ENCODE measurements at places on chromosomes 4 and X.

DNA sequence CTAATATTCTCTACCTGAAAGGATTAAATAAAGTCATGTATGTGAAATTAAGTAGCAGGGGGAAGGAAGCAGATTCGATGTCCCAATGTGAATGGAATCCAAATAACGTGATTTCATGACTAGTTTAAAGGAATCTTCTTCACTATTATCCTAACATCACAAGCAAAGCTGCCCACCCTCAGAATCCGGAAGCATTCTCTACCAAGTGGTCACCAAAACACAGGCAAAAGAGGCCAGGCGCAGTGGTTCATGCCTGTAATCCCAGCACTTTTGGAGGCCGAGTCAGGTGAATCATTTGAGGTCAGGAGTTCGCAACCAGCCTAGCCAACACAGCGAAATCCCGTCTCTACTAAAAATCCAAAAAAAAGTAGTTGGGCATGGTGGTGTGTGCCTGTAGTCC lies 212.9 kb downstream of the LDB2 start:
- DNase-seq: no peak

DNA sequence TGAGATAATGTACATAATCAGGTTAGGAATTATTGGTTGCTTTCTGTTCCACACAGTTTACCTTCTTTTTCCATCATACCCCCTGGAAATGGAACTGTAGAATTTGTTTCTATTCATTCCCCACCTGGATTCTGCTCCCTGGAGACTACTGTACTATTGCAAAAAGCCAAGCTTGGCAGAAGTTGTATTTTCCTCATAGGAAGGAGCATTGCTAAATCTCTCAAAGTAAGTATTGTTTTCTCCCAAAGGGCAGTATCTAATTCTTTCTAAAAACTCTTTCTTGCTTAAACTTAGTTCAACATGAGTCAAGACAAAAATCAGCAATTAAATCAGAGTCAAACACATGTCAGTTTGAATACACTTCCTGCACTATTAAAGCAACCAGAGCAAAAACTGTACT lies 136.2 kb downstream of the CDS1 start:
- no peak for DNase-seq

DNA sequence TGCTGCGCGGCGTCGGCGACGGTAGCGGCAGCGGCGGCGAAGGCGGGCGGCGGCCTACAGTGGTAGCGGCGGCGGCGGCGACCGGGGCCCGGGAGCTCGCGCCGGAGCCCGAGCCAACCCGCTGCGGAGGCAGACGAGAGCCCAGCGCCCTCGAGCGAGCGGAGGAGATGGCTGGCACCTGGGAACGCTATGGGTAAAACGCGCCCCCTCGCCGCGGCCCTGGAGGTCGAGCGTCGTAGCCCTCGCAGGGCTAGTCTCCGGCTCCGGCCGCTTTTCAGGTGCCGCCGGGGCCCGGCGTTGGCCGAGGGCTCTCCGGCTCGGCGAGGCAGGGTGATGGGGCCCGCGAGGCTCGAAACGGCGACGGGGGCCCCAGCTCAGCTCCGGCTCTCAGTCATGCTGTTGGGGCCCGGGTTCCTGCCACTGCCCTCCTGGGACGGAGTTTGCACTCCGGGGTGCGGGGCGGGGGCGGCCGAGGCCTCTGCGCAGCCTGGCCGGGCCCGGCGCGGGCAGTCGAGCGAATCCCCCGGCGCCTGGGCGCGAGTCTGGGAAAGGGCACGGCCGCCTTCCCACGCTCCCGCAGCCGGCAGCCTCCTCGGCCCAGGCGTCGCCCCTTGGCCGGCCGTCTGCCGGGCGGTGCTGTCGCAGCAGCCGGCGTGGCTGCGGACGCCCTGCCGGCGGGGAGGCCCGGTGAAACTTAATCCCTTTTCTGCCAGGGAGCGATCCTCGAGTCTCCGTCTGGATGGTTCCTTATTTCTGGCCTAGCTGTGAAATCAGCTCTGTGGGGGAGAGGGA lies 768 bp downstream of the MID2 start:
- no peak for DNase-seq

- no peak for DNase-seq
These were observed 60.0 kb downstream of the FGF13 start for GRCh38 chrX:138651494-138651893.

DNA sequence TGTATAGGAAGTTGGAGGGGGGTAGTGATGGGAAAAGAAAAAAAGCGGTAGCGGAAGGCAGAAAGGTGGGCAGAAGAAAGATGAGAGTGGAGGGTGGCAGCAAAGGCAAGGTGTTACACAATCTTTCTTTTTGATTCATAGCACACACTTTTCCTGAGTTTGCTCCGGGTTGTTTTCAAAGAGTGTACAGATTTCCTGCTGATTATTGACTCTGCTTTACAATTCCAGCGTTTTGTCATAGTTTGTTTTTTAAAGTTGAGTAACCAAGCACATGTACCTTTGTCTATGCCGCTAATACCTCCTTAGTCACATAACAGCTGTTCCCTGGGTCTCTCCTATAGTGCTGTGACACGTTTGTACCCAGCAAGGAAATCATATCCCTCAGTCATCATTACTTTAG lies 50.3 kb downstream of the AGA start:
- DNase-seq: no peak

GRCh38 chr4:153045111-153045982 lies 109.2 kb downstream of the FHDC1 start:
- DNase-seq: no peak

- peak; percentile 6 for DNase-seq
These were observed 485.1 kb downstream of the TRIML1 start for GRCh38 chr4:188624370-188624769.

GRCh38 chr4:156773648-156774357 lies 197.8 kb downstream of the PDGFC start:
- no peak for DNase-seq

DNA sequence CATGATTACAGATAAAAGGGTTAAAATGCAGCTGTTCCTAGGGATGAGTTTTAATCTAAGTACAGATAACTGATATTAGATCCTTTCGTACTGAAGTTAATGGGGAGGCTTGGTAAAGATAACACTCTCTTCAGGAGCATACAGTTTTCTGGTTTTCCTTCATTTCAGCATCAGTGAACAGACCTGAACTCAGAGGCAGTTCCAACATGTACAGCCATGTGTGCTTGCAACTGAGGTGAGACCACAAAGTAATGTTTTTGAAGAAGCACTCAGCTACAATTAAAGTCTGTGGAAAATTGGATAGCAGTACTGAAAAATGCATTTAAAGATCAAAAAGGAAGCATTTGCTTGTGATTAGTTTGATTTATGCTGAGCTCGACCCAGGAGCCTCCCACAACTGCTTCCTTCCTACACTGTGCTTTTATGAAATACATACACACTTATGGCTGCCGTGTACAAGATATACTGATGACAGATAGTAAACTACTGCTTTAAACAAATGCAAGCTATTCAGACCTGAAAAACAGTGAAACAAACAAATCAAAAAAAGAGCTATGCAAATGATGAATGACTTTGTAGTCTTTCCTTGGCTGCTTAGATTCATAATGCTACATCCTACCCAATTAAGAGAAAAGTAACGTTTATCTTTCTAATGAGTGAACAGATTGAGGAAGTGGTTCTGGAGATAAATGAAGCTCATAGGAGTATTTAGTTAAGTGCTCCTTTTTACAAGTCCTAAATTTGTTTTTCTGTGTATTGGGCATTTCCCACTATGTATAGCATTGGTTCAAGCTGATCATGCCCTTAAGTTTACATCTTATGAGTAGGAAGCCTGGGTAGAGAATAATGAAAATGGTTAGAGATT lies 68.4 kb downstream of the PDLIM5 start:
- DNase-seq: no peak

- peak; percentile 29 for DNase-seq
These were observed 947 bp upstream of the RPL10 start for GRCh38 chrX:154396973-154397887.

DNA sequence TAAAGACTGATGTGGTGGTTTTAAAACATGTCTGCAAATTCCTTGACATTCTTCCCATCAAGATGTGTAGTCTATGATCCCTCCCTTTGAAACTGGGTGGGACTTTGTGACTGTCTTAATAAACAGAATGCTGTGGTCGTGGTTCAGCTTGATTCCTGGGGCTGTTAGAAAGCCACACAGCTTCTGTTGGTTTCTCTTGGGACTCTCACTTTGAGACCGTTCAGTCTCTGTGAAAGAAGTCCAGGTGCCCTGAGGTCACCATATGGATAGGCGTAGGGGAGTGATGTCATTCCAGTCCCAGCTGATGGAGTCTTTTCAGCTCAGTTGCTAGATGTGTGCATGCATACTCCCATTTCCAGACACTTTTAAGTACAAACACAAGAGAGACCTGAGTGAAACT lies 216.6 kb downstream of the KDR start:
- DNase-seq: no peak

DNA sequence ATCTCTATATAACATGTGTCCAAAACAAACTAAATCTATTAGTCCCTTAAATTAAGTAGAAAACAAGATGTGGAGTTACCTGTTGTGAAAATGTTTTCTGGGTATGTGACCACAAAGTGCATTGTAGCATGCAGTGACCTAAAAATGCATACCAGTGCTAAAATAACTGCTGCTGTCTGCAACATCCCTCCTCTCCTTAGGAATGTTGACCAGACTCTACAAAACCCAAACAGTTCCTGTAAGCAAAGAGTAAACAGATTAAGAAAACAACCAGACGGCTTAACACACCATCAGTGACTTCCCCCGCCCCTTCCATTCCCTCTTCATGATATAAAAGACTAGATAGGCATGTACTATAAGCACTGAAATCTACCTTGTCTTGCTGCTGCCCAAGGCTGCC lies 15.8 kb upstream of the RAB33B start:
- DNase-seq: no peak

GRCh38 chr4:185282968-185283367 lies 73.6 kb downstream of the SNX25 start:
- no peak for DNase-seq

DNA sequence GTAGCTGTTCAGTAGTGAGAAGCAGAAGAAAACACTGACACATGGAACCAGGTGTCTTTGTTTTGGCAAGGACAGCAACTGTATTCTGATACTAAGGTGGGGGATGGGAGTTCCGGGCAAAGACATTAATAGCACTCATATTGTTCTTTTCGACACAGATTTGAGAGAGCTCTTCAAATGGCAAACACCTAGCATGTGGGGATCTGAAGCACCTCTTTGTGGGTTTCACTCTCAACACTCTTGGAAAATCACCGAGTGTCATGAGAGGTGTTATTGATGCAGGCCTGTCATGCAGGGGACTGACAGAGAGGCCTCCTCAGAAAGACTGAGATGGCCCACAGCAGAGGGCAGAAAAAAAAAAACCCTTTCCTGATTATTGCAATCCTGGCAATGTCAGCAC lies 228.4 kb upstream of the VCX start:
- DNase-seq: peak; percentile 95

DNA sequence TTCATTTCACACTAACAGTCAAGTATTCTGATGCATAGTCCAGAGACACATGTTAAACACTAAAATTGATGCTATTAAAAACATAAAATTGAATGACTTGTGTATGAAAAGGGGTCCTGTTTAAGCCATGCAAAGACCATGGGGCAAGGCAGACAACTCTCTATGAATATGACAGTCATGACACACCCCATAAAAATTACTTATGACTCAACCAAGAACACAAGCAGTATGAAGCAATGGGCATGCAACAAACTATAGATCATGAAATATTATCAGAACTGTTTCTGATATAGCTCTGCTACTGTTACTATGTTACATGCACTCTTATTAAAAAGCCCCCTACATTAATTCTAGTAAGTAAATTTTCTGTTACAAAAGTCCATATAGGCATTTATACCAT lies 57.5 kb upstream of the ZCCHC13 start:
- no peak for DNase-seq

GRCh38 chr4:6405397-6405706 lies 67.1 kb downstream of the PPP2R2C start:
- DNase-seq: no peak

GRCh38 chr4:106369456-106370060 lies 980 bp upstream of the GIMD1 start:
- no peak for DNase-seq

DNA sequence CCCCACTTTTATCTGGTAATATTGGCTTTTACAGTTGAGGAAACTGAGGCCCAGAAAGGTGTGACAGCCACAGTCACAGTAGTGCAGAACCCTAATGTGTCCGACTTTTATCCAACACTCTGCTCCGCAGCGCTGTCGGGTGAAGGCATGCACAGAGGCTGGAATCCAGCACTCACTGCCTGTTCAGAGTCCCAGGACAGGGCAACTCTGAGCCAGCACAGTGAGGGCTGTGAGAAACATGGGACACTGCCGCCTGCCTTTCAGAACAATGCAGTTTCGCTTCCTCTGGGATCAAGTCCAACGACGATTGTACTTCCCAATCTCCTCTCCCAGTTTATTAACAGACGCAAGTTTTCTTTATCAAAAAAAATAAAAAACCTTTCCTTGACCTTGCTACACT lies 41.9 kb upstream of the PDGFRA start:
- no peak for DNase-seq

DNA sequence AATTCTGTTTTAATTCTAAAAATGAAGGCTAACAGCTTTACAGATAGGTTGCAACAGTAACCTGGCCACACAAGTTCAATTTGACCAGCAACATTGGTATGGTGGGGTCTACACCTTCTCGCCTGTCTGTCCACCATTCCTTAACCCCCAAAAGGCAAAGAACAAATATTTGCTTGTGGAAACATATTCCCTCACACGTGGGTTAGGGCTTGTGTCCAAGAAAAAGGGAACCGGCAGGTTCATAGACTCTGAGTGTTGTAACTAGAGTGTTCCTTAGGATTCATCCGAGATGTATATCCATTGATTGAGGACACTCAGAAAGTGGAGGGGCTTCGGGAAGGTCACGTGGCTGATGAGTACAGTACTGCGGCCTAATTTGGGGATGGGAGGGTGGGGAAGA lies 54.1 kb downstream of the C4orf51 start:
- no peak for DNase-seq

All from NCI-H748 treated with DMSO at 0.1 percent for 48 hours (cell line).